ENCODE measurements at places on chromosomes 2 and 18.

DNA sequence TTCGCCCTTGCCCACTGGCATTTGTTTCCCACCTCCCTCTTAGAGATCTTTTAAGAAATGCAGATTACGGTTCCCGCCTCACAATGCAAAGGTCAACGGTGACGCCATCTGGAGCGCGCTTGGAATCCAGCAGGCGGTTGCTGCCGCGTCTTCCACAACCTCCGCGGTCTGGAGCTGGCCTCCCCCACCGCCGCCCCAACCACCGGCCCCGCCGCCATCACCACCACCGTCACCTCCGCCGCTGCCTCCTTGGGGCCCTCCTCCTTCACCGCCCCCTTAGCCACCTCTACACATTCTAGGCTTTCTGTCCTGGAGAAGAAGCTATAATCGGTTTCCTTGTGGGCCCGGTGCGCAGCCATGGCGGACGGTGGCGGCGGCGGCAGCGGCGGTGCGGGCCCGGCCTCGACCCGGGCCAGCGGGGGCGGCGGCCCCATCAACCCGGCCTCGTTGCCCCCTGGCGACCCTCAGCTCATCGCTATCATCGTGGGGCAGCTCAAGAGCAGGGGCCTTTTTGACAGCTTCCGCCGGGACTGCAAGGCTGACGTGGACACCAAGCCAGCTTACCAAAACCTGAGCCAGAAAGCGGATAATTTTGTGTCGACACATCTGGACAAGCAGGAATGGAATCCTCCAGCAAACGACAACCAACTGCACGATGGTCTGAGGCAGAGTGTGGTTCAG, at the start of gene BOD1L2:
Gene BOD1L2 (plus strand): TSS at position 132 of the 681 bp plus-strand sequence. CDS start 226 bp downstream, at position 358.
- no peak for DNase-seq

- DNase-seq: no peak
These were observed 21.1 kb upstream of the MALT1 start for GRCh38 chr18:58649966-58650816.

GRCh38 chr2:159188449-159188848, 98.1 kb downstream of the WDSUB1 start:
- DNase-seq: no peak

GRCh38 chr2:231088754-231089153, 32.1 kb downstream of the PSMD1 start:
- DNase-seq: no peak

GRCh38 chr2:238107525-238108422, 7.6 kb downstream of the ESPNL start:
- DNase-seq: no peak

- DNase-seq: peak; percentile 51
These were observed 51.1 kb upstream of the FN1 start for GRCh38 chr2:215487002-215487372.

GRCh38 chr2:150866431-150866830, 379.0 kb upstream of the RND3 start:
- DNase-seq: peak; percentile 67

DNA sequence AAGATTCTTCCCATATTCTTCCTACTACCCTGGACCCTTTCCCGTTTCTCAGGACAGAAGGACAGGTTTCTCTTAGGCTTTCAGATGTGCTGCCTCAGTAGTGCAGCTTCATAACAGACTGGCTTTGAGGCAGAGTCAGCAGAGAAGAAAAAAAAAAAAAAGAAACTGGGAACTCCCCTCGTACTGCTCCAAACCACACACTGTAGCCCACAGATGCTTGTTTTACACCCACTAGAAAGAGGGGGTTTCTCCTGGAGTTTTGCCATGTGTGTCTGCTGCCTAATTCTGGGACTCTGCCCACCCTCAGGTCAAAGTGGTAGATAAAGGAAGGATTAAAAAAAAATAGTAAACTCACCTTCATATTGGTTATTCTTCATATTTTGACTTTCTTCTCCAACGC, 95.9 kb downstream of the NCOA1 start:
- no peak for DNase-seq

GRCh38 chr18:46680784-46681695, 24.0 kb upstream of the LOXHD1 start:
- no peak for DNase-seq

- DNase-seq: peak; percentile 45
These were observed 28.4 kb downstream of the FBXO48 start for GRCh38 chr2:68438455-68439303.

DNA sequence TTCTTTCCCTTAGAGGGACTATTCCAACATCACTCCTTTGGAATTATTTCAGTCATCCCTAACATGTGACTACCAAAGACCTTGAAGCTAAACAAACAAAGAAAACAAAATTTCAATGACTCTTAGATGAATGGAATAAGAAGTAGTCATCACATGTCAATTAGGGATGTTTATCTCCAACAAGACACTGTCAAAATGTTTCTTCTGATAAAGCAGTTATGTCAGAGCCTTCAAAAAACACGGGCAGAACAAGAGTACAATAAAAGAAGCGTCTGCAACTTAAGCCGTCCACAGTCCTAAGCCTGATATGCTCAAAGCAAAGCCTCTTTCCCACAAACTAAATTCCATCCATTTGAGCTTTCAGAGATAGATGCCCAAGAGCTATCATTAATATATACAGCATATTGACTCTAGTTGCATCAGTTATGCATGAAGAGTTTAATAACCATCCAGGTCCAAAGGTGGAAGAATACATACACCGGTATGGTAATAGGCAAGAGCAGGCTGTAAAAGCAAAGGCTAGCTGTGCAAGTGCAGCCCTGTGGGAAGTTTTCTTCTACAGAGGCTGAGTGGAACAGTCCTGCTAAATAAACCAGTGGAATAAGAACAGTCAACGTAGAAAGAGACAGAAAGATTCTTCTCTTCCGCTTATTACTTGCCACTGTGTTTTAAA, 98.1 kb downstream of the ICA1L start:
- DNase-seq: no peak

GRCh38 chr2:120469426-120469825, 123.5 kb downstream of the INHBB start:
- DNase-seq: no peak

GRCh38 chr18:23573626-23574431, 12.5 kb downstream of the NPC1 start:
- DNase-seq: peak; percentile 92

DNA sequence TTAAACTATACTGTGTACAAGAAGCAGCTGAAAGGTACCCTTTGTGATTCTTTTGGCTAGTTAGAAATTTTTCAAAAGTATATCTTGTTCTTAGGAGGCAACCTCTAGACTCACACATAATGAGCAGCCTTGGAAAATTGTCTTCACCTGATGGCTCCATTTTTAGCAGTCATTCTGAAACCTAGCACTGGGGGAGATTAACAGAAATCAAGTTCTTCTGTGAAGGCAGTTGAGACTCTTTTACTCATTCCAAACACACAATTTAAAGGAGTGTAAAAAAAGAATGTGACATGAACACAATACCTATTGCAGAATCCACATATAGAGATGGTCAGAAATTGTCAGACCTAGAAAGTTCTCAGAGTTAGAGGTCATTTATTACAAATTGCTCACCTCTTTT, 197.7 kb downstream of the UBE2E3 start:
- no peak for DNase-seq

- peak; percentile 62 for DNase-seq
These were observed 23.2 kb upstream of the ZNF516 start for GRCh38 chr18:76518123-76518859.

GRCh38 chr2:43136011-43136799, 90.2 kb downstream of the ZFP36L2 start:
- no peak for DNase-seq

DNA sequence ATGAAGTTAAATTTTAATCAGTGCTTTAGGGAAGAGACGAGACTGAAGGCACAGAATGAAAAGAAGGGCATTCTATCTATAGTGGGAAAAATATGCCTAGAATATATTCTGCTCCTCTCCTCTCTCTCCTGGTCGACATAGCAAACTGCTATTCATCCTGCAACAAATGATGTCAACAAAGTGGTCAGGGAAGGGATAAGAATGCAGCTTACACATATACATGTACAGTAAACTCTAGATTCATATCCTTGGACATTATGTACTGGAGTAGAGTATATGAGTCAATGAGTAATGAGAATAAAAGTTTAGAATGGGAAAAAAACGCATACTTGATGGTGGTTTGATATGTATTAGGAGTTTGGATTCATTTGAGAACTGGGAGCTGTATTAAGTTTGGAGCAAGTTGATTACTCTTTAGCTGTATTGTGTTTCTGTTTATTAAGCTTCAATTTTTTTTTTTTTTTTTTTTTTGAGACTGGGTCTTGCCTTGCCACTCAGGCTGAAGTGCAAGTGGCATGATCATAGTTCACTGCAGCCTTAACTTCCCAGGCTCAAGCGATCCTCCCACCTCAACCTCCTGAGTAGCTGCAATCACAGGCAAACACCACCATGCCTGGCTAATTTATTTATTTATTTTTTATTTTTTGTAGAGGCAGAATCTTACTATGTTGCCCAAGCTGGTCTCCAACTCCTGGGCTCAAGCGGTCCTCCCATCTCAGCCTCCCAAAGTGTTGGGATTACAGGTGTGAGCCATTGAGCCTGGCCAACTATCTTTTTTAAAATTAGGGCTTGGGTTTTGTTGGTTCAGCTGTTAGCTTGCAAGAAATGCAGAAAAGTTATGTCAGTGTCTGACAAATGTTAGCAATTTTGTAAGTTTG, 53.8 kb downstream of the STAT1 start:
- peak; percentile 69 for DNase-seq

DNA sequence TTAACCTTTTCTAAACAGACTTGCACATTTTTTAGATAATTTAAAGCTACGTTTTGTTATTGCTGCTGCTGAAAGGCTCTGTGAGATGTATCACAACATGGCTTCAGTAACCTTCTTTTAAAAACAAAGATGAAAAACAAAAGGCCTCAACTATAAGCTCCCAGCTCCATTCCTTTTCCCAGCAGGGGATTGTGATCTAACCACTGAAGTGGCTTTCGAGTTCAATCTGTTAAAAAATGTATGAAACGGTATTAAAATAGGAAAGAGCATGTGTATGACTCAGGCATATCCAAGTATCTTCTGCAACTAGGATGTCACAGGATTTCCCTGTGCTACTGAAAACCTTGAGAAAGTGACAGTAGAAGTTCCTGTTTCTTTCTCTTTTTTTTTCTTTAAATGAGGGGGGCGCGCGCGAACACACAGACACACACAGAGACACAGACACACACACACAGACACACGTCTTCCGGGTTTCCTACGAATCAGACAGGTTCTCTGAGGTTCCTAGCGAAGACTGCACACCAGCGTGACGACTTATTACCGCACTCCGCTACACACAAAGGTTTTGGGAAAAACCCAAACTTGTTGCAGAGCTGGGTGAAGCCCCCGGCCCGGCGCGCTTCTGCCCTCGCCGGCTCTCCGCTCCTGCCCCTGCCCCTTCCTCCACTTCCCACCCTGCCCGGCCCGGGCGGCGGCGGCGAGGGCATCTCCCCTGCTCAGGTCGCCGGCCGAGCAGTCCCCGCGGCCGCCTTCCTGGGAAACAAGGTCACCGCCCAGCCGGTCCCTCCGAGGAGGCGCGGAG, 86.8 kb downstream of the RBMS1 start:
- DNase-seq: peak; percentile 86

GRCh38 chr2:167430447-167430846, 542.2 kb downstream of the XIRP2 start:
- no peak for DNase-seq

DNA sequence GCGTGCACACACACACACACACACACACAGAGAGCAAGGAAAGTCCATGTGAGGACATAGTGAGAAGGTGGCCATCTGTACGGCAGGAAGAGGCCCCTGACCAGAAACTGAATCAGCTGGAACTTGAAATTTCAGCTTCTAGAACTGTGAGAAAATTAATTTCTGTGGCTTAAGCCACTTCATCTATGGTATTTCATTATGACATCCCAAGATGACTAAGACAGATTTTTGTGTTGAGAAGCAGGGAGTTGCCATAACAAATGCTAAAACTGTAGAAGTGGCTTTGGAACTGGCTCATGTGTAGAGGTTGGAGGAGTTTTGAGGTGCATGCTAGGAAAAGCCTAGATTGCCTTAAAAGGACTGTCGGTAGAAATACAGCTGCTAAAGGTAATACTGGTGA, 63.4 kb upstream of the ZBTB7C start:
- peak; percentile 65 for DNase-seq
